ENCODE measurements at places on chromosomes 2 and 18.

- DNase-seq, result no peak
These were observed 228.4 kb downstream of the KCNS3 start for GRCh38 chr2:18106841-18107240.

GRCh38 chr2:9578467-9579235 is 23.0 kb upstream of the ADAM17 start:
- no peak for DNase-seq

DNA sequence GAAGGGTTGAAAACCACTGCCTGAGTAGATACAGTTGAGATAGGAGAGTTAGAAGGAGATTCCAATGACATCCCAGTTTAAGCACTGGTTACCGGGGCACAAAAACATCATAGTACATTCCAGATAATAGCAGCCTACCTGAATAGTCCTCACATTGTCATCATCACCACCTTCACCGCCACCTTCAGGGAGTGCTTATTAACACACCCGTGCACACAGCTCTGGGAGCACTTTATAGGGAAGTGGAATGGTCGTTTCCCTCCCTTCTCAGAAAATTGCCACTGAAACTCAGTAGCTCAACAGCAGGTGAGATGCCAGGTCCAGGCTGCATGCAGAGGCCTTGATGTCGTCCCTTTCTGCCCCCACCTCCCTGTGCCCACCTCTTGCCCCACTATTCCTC is 8.2 kb downstream of the SERPINB7 start:
- DNase-seq, result no peak

GRCh38 chr18:10023853-10024570 is 110.2 kb downstream of the VAPA start:
- DNase-seq, result no peak

- peak; percentile 44 for DNase-seq
These were observed 67.2 kb downstream of the POLR1A start for GRCh38 chr2:86038291-86039081.

- DNase-seq, result no peak
These were observed 38.6 kb downstream of the MARCHF7 start for GRCh38 chr2:159750873-159751272.

DNA sequence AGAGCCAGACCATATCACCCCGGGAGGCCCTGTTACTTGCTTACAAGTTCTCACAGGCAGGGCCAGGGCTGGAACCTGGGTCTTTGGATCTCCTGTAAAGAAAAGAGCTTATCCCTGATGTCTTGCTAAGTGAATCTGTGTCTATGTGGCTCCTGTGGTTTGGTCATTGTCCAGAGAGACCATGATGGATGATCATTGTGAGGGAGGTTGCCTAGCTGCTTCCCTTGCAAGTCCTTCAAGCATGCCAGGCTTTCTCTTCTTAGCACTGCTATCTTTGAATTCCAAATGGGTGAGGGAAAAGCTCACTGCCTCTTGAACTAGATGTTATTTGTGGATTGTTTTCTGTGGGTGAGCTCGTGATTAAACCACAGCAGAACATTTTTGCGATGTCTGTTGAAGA is 151.6 kb downstream of the FSHR start:
- DNase-seq, result no peak

GRCh38 chr2:186575302-186575701 is 14.6 kb upstream of the ITGAV start:
- DNase-seq, result no peak

DNA sequence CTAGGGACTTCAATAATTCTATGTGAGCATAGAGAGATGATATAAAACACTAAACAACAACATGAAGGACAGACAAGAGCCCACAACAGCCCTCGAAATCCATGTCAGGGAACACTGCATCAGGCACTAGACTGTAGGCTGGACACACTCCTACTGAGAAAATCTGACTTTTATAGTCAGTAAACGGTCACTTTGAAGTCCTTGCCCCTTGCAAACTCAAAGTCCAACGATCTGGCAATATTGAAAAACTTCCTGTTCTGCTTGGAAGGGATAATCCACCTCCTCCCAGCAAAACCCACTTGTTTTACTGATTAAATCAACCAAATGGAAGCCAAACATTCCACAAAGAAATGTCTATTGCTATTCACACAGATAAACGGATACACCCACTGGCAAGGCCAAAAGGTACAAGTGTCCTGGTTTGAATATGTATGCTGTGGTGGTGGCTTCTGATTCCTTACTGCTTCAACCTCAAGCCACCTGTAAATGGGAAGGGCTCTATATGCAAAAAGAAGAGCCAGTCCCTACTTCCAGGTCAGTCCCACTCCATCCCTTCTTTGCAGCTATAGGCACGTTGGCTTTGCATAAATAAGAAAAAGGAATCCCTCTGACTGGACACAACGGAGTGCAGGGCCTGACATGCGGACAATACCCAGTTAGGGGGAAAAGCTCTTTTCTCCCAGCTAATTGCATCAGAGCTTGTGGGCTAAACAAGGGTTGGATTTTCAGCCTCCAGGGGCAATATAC is 56.6 kb downstream of the STK39 start:
- no peak for DNase-seq

DNA sequence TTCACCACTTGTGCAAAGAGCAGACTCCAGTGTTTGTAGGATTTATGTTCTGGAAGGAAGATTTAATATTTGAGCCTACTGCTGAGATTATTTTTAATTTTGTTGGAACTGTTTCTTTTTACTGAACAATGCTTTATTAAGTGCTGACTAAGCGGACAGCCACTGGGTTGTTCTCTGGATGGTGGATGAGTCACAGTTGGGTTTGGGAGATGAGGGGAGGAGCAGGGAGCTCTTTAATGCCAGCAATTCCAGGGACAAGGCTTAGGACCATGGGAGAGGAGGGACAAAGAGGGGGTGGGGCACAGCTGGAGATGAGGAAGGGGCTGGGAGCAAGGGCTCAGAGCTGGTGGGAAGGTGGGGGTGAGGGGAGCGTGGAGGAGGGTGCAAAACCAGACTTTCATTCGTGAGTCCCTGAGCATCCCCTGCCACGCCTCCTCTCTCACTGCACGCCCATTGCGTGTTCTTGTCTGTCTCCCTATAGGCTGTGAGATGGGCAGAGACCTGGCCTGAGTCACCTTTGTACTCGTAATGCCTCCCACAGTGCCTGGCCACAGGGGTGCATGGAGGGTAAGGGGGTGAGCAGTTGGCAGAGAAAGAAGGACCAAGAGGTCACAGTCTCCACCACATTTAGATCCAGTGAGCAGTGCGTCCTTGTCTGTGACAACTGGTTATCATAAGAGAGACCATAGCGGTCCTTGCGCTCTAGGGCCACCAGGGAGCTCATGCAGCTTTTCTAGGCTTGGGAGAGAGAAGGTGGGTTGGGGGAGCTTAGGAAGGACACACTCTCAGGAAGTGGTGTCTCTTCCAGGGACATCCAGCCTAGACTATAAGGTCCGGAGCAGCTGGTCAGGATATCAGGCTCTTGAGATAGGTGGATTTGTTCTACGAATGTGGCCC is 18.4 kb downstream of the SLC4A3 start:
- DNase-seq, result no peak

DNA sequence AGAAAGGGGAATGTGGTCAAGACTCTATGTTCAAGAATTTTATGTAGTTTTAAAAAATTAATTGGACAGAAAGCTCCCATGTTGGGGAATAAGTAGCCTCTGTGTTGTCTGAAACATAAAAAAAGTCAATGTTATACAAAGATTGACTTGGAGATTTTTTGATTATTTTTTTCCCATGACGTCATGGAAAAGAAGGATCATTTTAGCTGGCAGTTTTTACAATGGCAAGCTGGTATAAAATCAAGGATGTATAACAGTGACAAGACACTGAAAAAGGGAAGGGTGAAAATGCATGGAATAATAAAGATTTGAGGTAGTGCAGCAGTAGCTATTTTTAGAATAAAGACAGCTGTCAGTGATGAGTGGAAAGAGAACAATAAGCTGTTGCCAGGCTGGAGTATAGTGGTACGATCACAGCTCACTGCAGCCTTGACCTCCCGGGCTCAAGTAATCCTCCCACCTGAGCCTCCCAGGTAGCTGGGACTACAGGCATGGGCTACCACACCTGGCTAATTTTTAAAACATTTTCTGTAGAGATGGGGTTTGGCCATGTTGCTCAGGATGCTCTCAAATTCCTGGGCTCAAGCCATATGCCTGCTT is 9.2 kb downstream of the SLC39A10 start:
- DNase-seq, result no peak

DNA sequence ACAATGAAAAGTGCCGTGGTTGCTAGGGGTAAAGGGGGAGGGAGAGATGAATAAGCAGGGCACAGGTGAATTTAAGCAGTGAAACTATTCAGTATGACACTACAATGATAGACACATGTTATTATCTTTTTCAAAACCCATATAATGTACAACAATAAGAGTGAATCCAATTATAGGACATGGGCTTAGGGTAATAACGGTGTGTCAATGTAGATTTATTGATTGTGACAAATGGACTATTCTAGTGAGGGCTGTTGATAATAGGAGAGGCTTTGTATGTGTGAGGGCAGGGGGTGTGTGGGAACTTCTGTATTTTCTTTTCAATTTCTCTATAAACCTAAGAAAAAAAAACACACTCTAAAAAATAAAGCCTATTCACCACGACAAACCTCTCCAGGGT is 223.8 kb downstream of the RIT2 start:
- no peak for DNase-seq

- DNase-seq, result no peak
These were observed 1.4 kb downstream of the CYRIA start for GRCh38 chr2:16664052-16664731.

DNA sequence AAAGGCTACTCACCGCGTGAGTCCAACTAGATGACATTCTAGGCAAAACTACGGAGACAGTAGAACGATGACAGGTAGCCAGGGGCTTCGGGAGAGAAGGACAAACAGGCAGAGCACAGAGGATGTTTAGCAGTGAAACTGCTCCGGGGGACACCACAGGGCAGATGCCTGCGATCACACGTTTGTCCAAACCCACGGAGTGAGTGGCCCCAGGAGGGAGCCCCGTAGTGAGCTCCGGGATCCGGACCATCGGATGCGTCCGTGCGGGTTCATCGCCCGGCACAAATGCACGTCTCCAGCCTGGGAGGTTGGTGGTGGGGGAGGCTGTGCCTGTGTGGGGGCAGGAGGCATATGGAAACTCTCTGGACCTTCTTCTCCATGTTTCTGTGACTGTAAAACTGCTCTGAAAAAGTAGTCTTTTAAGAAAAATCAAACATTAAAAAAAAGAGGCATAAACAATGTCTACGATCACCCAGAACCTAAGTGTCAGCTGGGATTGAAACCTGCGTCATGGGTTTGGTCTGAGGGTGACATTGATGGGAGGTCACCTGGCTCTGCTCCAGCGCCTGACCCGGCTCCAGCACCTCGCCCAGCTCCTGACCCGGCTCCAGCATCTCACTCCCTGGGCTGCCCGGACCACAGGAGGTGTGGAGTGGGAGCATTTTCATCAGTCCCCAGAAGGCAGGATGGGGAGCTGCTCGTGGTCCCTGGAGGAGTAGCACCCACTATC is 83.0 kb upstream of the CTDP1 start:
- no peak for DNase-seq

DNA sequence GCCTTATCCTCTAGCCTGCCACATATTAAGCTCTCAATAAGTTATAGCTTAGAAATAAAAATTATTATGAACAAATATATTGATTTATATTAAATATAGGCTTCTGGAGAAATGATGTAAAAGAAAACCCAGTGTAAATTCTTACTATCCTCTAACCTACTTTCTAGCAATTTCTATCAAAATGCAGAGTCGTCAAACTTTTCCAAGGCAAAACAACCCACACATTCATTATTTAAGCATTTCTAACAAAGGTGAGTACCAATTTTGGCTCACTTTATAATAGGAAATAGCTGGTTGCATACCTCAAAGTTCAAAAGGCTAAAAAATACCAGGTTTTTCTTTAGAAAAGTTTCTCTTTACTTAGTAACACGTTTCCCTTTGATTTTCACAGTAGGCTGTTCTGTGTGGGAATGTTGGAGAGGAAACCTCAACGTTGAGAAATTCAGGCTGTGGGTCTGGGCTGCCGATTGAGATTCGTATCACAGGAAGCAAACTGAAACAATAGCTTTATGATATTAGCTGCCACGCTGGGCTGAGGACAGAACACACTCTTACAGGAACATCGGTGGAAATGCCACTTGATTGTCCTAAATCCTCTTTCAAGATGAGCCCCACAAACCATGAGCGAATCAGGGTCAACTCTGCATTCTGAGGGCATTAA is 53.0 kb downstream of the EPAS1 start:
- no peak for DNase-seq

- DNase-seq, result no peak
These were observed 270.2 kb downstream of the LOXHD1 start for GRCh38 chr18:46386788-46387187.

DNA sequence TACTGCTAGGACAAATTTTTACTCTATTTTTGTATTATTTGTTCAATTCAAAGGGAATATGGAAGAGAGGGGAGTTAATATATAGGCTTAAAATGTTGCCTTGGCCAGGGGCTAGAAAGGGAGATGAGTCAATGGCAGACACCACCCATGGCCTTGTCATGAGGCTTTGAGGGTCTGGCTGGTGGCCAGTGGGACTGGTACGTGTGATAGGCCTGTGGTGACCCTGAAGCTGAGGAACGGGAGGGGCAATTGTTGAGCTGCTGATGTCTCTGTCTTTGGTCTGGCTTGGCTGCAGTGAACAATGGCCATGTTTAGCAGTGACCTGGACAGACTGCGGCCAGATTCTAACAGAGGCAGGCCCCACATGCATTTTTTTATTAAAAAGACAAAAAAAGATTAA is 18.5 kb downstream of the GKN1 start:
- DNase-seq, result no peak

DNA sequence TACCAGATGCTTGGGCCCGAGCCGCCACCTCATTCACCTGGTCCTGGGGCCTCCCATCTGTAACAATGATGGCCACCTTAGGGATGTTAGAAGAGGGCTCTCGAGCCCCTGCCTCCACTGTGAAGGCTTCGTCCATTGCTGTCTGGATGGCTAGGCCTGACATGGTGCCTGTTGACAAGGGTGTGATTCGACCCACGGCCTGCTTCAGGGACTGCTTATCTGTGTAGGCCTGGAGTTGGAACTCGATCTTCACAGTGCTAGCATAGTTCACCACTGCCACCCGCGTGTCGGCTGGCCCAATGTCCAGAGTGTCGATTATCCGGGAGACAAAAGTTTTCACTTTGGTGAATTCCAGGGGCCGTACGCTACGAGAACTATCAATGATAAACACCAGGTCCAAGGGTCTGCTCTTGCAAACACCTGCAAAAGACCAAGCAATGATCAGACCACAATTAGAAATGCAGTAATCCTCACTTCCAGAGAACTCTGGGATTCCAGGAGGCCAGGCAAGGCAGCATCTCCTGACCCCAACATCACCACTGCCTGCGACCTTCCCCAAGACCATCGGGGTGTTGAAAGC is 6.5 kb downstream of the MATN3 start:
- DNase-seq, result no peak

GRCh38 chr2:38498045-38498481 is 104.7 kb downstream of the HNRNPLL start:
- DNase-seq, result no peak

DNA sequence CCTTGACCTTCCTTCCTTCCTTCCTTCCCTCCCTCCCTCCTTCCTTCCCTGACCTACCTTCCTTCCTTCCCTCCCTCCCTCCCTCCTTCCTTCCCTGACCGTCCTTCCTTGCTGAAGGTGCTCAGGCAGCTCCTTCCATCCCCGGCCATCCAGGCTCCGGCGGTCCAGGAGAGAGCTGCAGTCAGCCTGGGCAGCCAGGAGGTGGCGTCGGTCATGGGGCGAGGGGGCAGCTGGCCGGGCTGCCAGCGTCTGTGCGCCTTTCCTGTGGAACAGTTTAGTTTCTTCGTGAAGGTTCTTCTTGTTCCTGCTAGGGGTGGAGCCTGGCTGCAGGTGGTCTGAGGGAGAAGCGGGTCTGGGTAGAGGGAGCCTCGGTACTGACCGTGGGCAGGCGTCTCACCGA is 15.7 kb downstream of the GPR35 start:
- DNase-seq, result no peak

- no peak for DNase-seq
These were observed 83.8 kb upstream of the ARL4C start for GRCh38 chr2:234580686-234581085.

Measured in stimulated activated CD4-positive, alpha-beta T cell treated with anti-CD3 and anti-CD28 coated beads, Interleukin-1b, Interleukin-23, amount 100 ng/mL, for 1 hour (primary cell).